Retina (tissue), 1 donor: ENCODE measurements at places on chromosomes 2 and 18.
A peak's percentile ranks its signal among the peaks of the same experiment; 100 is the strongest.

- DNase-seq, result no peak
Measured at GRCh38 chr2:196530910-196531309, 108.6 kb upstream of the CCDC150 start.

- DNase-seq, result peak; percentile 63
Measured at GRCh38 chr2:156164091-156164720, 168.3 kb downstream of the NR4A2 start.

GRCh38 chr2:230669386-230669950, 43.2 kb upstream of the CAB39 start:
- peak; percentile 47 for DNase-seq

DNA sequence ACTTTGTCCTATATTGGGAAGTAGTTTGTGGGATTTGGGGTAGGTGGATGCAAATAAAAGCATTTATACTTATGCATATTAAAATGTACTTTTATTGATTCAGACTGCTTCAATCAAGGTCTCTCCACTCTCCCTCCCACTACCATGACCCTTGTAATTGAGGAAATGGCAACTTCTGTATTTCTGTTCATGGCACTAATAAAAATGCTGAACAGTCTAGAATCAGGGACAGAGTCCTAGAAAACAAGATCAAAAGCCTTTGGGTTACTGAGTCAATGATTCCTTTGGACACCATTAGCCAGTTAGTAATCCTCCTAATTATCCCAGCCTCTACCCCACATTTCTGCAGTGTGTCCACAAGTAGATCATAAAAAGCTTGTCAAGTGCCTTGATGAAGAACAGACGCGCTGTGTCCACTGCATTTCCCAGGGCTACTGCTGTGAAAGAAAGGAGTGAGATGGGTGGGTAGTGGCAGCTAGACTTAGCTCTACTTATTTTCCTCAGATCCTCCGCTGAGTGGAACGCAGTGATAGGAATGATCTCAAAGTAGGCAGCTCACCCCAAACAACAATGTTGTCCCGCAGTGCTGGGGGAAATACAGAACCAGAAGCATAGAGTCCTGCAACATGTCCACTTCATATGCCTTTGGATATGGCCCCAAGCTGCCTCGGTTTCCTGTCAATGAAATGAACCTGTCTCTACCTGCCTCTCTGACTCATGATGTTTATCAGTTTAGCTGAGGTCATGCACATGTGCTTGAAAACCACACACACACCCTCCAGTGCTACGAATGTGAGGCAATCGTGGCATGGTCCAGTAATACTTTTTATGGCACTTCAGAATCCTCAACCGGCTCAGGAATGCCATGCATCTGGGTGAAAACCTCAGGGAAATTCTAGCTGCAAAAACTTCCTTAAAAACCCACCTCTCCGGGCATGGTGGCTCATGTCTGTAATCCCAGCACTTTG, 115.5 kb downstream of the COL6A3 start:
- DNase-seq, result no peak

- no peak for DNase-seq
Measured at GRCh38 chr2:8573234-8573941, 108.5 kb upstream of the ID2 start.

DNA sequence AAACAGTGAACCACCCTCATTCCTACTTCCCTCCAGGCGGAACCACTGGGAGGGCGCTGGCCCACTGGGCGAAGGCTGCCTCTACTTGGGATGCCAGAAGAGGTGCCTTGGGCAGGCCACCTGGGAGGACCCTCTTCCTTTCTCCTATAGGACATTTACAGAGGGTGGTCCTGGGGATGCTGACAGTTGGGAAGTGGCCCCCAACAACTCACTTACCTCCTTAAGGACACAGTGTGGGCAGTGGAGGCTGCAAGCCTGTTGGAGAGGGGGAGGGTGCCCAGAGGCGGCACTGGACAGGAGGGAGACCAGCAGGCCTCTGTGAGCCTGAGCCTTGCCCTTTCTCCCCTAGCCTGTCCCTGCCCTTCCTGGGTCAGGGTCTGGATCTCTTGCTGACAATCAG, 346.4 kb upstream of the HS6ST1 start:
- no peak for DNase-seq

- DNase-seq, result peak; percentile 24
Measured at GRCh38 chr2:80852808-80853139, 548.2 kb upstream of the LRRTM1 start.

DNA sequence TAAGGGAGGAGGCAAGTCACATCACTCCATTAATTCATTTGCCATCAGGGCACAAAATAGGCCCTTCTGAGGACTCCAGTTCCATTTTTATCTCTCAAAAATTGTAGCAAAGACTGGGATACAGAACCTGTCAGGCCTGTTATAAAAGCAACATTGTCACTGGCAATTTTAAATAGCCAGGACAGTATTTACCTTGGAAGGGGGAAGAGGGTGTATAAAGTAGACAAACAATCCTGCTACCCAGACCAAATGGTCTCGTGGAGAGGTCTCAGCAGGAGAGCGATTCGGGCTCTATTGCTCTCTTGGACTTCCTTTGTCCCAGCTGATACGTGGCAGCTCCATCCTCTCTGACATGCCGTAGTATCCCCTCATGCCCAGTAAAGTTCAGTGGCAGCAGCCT, 740.3 kb upstream of the HS6ST1 start:
- DNase-seq, result no peak

- DNase-seq, result no peak
Measured at GRCh38 chr2:12192762-12193161, 446.3 kb downstream of the LPIN1 start.

- peak; percentile 86 for DNase-seq
Measured at GRCh38 chr2:68643011-68643873, at the start of gene PROKR1. Gene PROKR1 (plus strand): TSS chr2:68643579. CDS start chr2:68645822, 2,243 bp downstream.

DNA sequence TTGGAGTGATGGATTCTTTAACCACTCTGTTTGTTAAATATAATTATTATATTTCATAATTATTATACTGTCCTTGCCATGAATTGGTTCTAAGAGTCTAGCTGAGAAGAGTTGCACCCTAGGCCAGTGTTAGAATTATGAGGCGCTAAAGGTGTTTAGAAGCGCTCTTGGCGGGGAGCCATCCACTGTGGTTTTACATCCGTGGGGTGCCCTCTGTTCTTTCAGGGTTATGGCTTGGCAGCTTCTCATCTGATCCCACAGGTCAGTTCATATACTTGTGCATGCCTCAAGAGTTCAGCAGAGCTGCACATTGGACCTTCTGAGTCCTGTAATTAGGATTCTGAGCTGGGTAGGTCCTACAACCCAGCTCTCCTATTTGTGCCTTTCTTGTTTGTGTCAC, 9.1 kb downstream of the ASAP2 start:
- no peak for DNase-seq

DNA sequence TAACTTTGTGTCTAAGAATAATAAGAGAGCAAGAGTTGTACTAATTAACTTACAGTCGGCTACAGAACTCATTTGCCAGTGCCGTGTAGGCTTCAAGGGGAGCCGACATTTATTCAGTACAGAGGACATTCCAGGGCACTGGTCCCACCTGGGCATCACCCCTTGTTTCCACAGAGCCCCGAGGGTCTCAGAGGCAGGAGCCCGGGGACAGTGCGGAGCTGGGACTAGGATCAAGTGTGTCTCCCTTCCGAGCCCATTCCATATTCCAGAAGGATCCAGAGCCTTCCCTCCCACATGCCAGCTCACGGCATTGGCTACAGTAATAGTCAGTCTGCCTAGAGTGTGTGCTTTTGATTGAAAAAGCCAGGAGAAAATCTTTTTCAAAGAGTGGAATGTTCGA, 71.5 kb upstream of the CTDP1 start:
- DNase-seq, result no peak

- DNase-seq, result no peak
Measured at GRCh38 chr2:3406501-3406900, 27.0 kb downstream of the TRAPPC12 start.

DNA sequence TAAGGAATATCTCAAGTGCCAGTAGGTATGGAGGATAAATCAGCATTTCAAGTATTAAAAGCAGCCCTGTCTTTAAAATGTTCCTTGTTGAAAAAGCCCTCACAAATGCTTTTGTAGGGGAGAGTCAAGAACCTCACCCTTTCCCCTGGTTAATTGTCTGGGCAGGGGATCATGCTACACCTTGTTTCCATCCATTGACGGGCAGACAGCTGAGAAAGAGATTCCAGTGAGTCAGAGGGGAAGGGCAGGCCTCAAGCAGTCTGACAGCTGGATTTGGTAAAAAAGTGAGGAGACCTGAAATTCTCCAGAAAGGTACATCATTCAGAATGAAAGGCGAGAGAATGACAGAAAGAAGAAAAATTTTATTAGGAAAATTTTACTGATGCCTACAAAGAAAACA, 203.2 kb upstream of the CYP26B1 start:
- DNase-seq, result no peak

GRCh38 chr2:212777020-212777491, 238.5 kb upstream of the ERBB4 start:
- DNase-seq, result peak; percentile 37

- DNase-seq, result peak; percentile 73
Measured at GRCh38 chr2:42492691-42493467, 903 bp downstream of the KCNG3 start.

GRCh38 chr18:46433121-46433826, 223.7 kb downstream of the LOXHD1 start:
- DNase-seq, result no peak

DNA sequence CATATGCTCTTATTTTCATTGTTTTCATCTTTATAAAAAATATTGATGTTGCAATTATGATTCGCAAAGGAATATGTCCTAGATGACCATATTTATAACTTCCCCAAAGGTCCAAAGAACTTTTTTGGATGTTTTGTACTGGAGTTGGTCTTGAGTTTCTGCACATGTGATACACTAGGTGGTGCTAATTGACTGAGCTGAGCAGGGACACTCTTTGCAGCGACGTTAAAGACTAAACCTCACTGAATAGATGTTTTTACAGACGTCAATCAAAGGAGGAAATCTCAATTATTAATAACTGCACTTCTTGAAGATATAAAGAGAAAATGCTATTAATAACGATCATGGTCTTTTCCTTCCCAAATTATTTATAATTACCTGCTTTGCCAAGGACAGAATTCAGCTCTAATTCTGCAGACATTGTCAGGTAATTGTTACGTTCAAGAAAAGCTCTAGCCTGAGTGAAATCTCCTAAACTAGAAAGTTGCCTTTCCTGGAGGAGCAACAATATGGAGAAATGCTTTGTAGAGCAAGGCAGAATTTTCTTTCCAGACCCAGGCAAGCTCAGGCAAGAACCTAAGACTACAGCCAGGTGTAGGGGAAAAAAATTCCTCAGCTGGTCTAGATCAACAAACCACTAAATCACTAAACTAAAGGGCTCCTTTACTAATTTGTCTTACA, 119.3 kb upstream of the RBBP8 start:
- no peak for DNase-seq

DNA sequence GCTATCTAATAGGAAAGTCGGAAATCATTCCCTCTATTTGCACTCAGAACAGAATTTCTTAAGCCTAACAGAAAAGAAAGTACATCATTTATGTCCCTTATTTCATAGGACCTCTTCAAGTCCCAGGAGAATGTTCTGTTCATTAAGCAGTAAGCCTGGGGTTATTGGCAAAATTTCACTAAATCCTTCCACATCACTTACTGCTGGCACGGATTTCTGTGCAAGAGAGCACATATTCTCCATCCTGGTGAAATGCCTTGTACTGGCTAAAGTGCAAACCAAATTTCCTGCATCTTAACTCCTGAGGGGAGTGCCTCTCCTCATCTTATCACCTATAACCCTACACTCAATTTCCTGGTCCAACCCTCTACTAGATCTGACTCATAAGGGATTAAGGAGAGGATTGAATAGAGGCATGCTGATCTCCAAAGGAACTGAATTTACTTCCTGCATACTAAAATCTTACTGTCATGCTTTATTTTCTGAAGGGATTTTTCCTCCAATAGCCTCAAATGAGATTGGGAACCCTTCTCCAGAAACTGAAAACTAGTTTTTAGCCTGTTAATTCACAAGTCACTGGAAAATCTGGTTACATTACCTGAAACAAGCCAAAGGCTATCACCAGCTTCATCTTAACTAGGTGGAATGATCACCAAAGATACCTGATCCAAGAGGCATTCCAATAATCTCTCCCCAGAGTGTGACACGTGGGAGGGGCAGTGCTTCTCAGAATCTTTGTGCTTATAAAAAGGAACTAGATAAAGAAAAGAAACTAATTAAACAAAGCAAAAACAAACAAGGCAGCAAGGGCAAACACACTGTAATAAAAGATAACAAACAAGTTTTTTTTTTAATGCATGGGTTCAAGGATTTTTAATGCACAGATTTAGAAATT, 311.1 kb downstream of the NR4A2 start:
- DNase-seq, result no peak

GRCh38 chr2:181552808-181553207, 95.6 kb downstream of the ITGA4 start:
- DNase-seq, result no peak

GRCh38 chr2:151353995-151354394, 3.4 kb upstream of the TNFAIP6 start:
- no peak for DNase-seq
